ENCODE measurements at places on chromosomes 6 and 20. TPM values are rescaled to one million over a fixed set of nuclear protein-coding genes. Genes with fewer than 3 reads are reported as not detected.

DNA sequence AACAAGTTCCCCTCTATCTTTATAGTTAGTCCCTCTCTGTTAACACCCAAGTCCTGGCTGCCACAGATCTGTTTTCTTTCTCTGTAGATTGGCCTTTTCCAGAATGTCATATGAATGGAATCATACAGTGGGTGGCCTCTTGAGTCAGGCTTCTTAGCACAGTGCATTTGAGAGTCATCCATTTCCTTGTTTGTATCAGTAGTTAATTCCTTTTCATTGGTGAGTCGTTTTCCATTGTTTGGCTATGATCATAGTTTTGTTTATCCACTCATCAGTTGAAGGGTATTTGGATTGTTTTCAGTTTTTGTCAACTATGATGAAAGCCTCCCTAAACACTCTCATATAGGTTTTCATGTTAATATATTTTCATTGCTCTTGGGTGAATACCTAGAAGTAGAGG, 248.3 kb downstream of the ARID1B start:
- no peak for DNase-seq

DNA sequence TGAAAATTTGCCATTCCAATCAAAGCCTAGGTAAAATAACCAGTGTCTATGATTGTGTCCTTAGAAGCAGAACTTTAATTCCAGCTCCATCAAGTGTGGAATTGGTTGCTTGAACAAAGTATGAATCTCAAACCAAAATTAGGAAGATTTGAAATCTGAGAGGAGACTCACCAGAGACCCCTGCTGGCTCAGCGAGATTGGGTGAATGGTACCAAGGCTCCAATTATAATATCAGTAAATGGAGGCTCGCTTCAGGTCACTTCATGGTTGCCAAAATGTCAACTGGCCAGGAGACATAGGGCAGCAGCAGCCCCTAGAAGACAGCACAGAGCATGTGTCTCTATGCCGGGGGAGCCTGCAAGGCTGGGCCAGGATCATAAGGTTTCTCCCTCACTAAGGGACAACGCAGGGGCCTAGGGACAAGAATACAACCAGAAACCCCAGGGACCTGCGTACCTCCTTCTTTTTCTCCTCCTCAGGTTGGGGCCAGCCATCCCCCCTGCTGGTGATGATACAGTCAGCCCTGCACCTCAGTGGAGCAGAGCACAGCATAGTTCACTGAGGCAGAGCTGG, 14.0 kb downstream of the RBL1 start:
- DNase-seq = no peak

DNA sequence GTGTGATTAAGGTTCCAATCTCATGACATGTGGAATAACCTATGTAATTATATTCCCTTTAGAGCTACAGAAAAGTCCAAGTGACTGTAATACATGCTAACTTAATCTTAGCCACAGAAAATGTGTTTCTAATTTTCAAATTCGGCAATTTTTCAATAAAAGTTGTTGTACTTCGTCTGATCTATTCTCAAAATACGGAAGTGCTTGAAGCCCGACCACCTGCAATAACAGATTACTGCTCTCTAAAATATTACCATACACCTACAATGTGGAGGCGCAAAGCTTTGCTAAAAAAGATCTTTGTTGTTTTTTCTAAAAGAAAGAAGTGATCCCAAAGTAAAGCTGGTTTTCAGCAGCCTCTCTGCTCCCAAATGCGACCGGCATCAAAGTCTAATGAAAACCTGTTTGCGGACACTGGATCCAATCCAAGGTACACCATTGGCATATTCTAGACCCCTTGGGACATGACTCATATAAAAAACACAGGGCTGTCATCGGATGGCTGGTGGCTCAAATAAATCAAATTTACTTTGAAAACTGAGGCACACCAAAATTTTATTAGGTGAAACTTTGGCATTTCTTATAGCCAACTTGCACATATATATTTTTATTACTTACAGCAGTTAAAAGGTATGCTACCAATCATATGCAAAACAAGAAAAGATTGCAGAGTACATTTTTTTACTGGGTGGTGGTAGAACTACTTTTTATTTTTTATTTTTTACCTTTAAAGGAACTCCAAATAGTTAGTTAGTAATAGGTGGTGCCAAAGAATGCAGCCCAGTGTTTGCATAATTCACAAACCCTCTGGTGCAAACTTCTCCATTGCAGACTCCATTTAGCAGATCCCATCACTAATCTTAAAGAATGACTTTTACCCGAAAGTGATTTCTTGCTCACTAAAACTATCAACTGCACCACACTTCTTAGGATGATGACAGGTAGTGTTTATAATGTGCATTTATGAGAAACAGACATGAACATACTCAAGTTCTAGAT, 118.7 kb upstream of the TBX18 start:
- DNase-seq = peak; percentile 60

GRCh38 chr6:67916399-67916798, 718.7 kb upstream of the ADGRB3 start:
- DNase-seq = peak; percentile 6

- DNase-seq = no peak
These were observed 216.6 kb upstream of the UFL1 start for GRCh38 chr6:96304997-96305396.

GRCh38 chr6:156925718-156926607, 148.8 kb downstream of the ARID1B start:
- DNase-seq = no peak

DNA sequence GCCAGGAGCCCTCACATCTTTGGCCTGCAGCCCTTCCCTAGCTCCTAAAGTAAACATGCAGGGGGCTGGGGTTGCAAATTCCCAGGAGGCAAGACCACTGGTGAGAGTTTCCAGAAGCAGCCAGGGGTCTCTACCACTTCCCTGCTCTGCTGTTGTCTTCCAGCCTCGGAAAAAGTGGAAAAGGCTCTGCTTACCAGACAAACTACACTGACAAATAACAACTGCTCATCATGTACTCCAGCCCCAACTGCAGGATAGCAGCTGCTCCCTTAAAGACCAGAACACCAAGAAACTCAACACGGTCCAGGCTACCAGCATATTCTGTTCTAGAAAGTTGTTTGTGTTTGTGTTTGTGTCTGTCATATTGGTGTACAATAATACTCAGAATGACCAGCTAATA, 187.5 kb upstream of the MARCKS start:
- no peak for DNase-seq

GRCh38 chr6:138145402-138145801, 16.3 kb upstream of the ARFGEF3 start:
- no peak for DNase-seq

SPATS1 gene
- total RNA-seq = not detected

PGC gene
- total RNA-seq = not detected
